Left lung (tissue), 14 donors: ENCODE measurements at places on chromosomes 12 and 14. TPM values are rescaled to one million over a fixed set of nuclear protein-coding genes. Genes with fewer than 3 reads are reported as not detected.
A peak's percentile ranks its signal among the peaks of the same experiment; 100 is the strongest.

GALNT4 gene
- total RNA-seq, result 8.9 TPM

SMCO3 gene
- 0.97 TPM for total RNA-seq

TMEM116 gene
- 24.6 TPM for total RNA-seq

GRCh38 chr14:89185919-89186855 is 230.8 kb downstream of the FOXN3 start:
- no peaks in the 10 kb centered on the region for H3K36me3 ChIP-seq
- H3K27ac ChIP-seq, result no peak overlapping the region
- H3K27me3 ChIP-seq, result no peaks in the 10 kb centered on the region
- DNase-seq, result no peak

DNA sequence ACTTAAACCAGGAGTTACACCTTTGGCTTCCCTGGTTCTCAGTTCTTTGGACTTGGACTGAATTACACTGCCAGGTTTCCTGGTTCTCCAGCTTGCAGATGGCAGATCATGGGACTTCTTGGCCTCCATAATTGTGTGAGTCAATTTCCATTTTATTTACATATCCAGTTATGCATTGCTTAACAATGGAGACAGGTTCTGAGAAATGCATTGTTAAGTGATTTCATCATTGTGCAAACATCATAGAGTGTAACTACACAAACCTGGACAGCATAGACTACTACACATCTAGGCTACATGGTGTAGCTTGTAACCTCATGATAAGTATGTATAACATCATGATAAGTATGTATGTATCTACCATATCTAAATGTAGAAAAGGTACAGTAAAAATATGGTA is 276.1 kb upstream of the BTG1 start:
- no peak overlapping the region for H3K27ac ChIP-seq
- DNase-seq, result no peak
- no peaks in the 10 kb centered on the region for H3K27me3 ChIP-seq
- no peaks in the 10 kb centered on the region for H3K36me3 ChIP-seq

GMFB gene
- 70.3 TPM for total RNA-seq

LMNTD1 gene
- not detected for total RNA-seq

ABCB9 gene
- total RNA-seq, result 4.5 TPM

GRCh38 chr12:54974279-54974678 is 10.3 kb downstream of the TESPA1 start:
- no peaks in the 10 kb centered on the region for H3K27me3 ChIP-seq
- no peaks in the 10 kb centered on the region for H3K36me3 ChIP-seq
- H3K4me3 ChIP-seq, result no peak overlapping the region

GPD1 gene
- 6.8 TPM for total RNA-seq

GRCh38 chr12:93944911-93945310 is 203.5 kb upstream of the PLXNC1 start:
- DNase-seq, result no peak
- no peaks in the 10 kb centered on the region for H3K27me3 ChIP-seq
- no peaks in the 10 kb centered on the region for H3K36me3 ChIP-seq
- H3K4me3 ChIP-seq, result no peak overlapping the region

GRCh38 chr12:109930028-109930800 is 30.1 kb downstream of the TCHP start:
- no peak overlapping the region for H3K4me3 ChIP-seq
- no peak for DNase-seq
- H3K27ac ChIP-seq, result no peak overlapping the region
- H3K36me3 ChIP-seq, result peaks cover 100% of the 10 kb centered on the region

BHLHE41 gene
- total RNA-seq, result 25.8 TPM

GCH1 gene
- 9.0 TPM for total RNA-seq

DNA sequence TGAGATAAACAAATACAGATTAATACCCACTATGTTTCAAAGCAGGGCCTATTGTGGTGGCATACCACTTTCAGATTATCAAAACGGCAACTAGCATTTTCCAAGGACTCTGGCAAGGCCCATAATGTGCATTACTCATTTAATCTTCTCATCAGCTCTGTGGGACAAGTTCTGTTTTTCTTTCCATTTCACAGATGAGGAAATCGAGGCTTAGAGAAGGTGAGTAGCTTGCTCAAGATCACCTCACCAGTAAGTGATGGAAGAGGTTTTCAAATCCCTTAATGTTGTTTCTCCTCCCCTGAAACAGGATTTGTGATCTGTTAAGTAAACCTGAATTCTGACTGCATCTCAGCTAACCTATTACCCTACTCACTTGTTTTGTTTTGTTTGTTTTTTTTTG is 3.9 kb upstream of the PYGL start:
- H3K4me1 ChIP-seq, result no peaks in the 10 kb centered on the region
- H3K27me3 ChIP-seq, result no peaks in the 10 kb centered on the region
- no peak overlapping the region for H3K27ac ChIP-seq
- no peak overlapping the region for H3K4me3 ChIP-seq
- DNase-seq, result no peak

GRCh38 chr12:110179291-110179690 is 55.1 kb downstream of the IFT81 start:
- no peak for DNase-seq
- H3K27ac ChIP-seq, result no peak overlapping the region
- H3K4me3 ChIP-seq, result no peak overlapping the region
- H3K4me1 ChIP-seq, result no peaks in the 10 kb centered on the region

KRT73 gene
- total RNA-seq, result not detected

NUBPL gene
- total RNA-seq, result 12.8 TPM

- H3K4me1 ChIP-seq, result peaks cover 32% of the 10 kb centered on the region
- DNase-seq, result no peak
- peak overlapping the region; percentile 88 for H3K4me3 ChIP-seq
Measured at GRCh38 chr12:132145334-132145733, 1.1 kb downstream of the NOC4L start.

DNA sequence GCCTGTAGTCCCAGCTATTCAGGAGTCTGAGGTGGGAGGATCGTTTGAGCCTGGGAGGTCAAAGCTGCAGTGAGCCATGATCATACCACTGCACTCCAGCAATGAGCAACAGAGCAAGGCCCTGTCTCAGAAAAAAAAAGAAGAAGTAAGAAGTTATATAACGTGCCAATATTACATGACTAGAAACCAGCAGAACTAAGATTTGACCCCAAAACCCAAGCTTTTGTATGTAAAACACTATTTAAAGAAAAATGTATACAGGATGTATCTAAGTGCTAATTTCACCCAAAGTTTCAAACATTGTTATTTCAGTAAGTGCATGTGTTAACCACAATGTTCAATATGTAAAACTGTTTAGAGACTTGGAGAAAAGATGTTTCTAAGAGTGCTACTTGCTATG is 94.7 kb downstream of the SLC5A8 start:
- H3K36me3 ChIP-seq, result no peaks in the 10 kb centered on the region
- no peak overlapping the region for H3K4me3 ChIP-seq
- H3K27me3 ChIP-seq, result no peaks in the 10 kb centered on the region
- no peak overlapping the region for H3K27ac ChIP-seq

SMOC1 gene
- 0.20 TPM for total RNA-seq

DPPA3 gene
- not detected for total RNA-seq

PKP2 gene
- total RNA-seq, result 1.5 TPM

ARMH4 gene
- total RNA-seq, result 2.0 TPM

GRCh38 chr12:93616584-93617101 is 44.2 kb downstream of the SOCS2 start:
- H3K27me3 ChIP-seq, result no peaks in the 10 kb centered on the region
- H3K4me1 ChIP-seq, result no peaks in the 10 kb centered on the region
- no peaks in the 10 kb centered on the region for H3K36me3 ChIP-seq
- H3K4me3 ChIP-seq, result no peak overlapping the region
- H3K27ac ChIP-seq, result no peak overlapping the region

DNA sequence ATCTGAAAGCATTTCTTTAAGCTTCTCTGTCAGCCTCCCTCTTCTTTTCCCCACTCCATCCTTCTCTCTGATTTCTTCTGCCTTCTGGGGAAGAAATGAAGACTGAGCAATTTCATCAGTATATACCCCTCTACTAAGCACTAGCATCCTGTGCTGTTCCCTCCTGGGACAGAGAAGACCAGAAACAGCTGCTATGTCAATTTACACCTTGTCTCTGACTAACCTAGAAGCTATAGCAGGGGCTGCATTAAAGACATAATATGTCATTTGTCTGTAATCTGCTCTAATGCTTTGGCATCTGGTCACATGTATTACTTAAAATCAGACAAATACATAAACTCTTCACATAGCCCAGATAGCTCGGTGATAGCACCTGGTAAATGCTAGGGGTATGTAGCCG is 296.9 kb downstream of the PAWR start:
- no peaks in the 10 kb centered on the region for H3K36me3 ChIP-seq
- no peak overlapping the region for H3K4me3 ChIP-seq
- H3K4me1 ChIP-seq, result no peaks in the 10 kb centered on the region
- DNase-seq, result no peak
- H3K27ac ChIP-seq, result no peak overlapping the region

- H3K4me1 ChIP-seq, result peaks cover 52% of the 10 kb centered on the region
- H3K27me3 ChIP-seq, result no peaks in the 10 kb centered on the region
- no peak for DNase-seq
Measured at GRCh38 chr12:15693228-15693911, 95.8 kb downstream of the EPS8 start.

DNA sequence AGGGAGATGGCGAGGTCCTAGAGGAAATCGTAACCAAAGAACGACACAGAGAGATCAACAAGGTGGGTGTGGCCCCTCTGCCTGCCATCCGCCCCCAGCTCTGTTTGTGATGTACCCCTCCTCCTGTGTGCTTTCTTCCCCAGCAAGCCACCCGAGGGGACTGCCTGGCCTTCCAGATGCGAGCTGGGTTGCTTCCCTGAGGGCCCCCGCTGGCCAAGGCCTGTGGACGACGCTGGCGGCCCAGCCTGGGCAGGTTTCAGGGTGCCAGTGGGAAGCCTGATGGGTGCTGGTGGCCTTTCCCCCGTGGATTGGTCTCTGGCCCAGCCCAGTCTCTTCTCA is 2.0 kb downstream of the ARL6IP4 start:
- H3K36me3 ChIP-seq, result peaks cover 59% of the 10 kb centered on the region
- DNase-seq, result no peak
- H3K4me1 ChIP-seq, result peaks cover 46% of the 10 kb centered on the region

DNA sequence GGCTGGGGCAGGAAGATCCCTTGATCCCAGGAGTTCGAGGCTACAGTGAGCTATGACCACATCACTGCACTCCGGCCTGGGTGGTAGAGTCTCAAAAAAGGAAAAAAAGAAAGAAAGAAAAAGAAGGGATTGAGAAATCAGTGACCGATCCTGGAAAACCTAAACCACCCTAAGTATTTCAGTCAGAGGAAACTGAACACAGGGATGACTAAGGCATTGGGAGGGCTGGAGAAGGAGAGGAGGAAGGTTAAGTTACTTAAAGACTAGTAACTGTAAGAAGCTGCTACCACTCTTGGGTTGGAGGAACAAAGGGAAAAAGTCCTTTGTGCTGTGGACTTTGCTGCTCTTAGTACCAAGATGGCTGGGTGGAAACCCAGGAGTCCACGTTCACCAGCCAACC is 10.6 kb downstream of the HHIPL1 start:
- no peak overlapping the region for H3K27ac ChIP-seq
- no peaks in the 10 kb centered on the region for H3K4me1 ChIP-seq
- peaks cover 41% of the 10 kb centered on the region for H3K27me3 ChIP-seq

SERPINA10 gene
- not detected for total RNA-seq

GRCh38 chr12:122013791-122014590 is 7.7 kb upstream of the BCL7A start:
- H3K27me3 ChIP-seq, result no peaks in the 10 kb centered on the region
- H3K27ac ChIP-seq, result no peak overlapping the region
- H3K36me3 ChIP-seq, result no peaks in the 10 kb centered on the region
- no peaks in the 10 kb centered on the region for H3K4me1 ChIP-seq

VDR gene
- total RNA-seq, result 32.1 TPM

AGAP2 gene
- total RNA-seq, result 5.8 TPM

NABP2 gene
- total RNA-seq, result 33.8 TPM

DBX2 gene
- not detected for total RNA-seq

DNA sequence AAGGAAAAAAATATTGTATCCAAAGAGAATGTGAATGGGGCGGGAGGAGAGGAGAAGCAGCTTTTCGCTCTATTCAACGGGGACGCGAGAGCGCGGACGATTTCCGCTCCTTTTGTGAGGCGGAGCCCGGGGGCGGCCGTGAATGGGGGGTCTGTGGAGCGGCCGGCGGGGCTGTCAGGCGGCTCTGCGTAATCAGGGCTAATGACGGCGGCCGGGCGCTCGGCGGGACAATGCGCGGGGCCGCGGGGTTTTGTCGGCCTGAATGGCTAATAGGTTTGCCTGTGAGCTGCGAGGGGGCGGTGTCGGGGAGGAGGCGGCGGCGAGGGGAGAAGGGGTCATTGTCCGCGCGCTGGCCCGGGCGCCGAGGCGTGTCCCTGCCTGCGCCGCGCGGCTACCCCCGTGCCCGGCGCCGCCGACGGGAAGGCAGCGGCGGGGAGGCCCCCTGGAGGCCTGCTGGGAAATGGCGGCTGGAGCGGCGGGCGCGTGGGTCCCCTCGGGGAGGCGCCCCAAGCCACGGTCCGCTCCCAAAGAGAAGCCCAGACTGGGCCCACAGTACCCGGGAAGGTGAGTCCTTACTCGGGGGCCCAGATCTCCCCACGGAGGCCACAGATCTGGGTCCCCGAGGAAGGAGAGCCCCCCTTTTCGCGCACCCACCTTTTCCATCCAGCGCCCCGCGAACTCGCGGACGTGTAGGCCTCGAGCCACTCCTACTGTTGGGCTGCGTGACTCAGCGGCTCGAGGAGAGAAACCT is 6.0 kb downstream of the SIX6 start:
- no peak overlapping the region for H3K27ac ChIP-seq
- no peaks in the 10 kb centered on the region for H3K4me1 ChIP-seq
- H3K36me3 ChIP-seq, result no peaks in the 10 kb centered on the region
- DNase-seq, result peak; percentile 48
- peaks cover 93% of the 10 kb centered on the region for H3K27me3 ChIP-seq

GLT1D1 gene
- total RNA-seq, result 1.0 TPM

DNA sequence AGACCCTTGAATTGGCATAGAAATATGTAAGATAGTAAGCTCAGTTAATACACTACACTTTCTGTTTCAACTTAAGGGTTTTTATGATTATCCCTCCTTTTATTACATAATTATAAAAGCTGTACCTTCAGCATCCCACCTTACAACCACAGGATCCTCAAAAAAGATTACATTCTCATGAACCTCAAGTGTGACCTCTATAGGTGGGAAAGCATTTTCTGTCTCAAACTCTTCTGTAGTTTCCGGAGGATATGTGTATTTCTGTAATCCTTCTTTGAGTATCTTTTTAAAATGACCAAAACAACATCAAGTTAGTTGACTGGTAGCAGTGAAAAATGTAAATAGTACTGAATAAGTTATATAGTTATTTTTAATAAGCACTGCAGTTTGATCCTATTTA is 75.9 kb downstream of the DNAI7 start:
- H3K4me3 ChIP-seq, result no peak overlapping the region
- no peaks in the 10 kb centered on the region for H3K27me3 ChIP-seq
- H3K27ac ChIP-seq, result no peak overlapping the region
- no peaks in the 10 kb centered on the region for H3K4me1 ChIP-seq

PMCH gene
- not detected for total RNA-seq

DNA sequence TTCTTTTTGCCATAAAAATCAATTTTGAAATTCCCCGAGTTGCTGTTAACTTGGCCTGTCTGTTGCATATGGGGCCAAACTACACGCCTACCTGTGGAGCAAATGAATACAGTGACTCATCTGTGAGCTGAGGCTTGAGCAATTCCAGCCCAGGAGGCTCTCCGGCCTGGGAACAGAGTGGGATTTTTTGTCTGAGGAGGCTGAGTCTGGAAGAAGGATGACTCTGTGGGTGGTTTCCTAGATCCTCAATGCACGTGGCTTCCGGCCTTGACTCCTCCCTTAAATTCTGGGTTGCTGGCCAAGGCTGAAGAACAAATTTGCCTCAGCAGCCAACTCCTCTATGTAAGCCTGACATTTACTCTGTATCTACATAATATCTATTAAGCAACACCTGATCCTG is 124.1 kb downstream of the SSPN start:
- no peaks in the 10 kb centered on the region for H3K27me3 ChIP-seq
- no peak overlapping the region for H3K4me3 ChIP-seq
- H3K36me3 ChIP-seq, result no peaks in the 10 kb centered on the region
- no peak for DNase-seq
- no peaks in the 10 kb centered on the region for H3K4me1 ChIP-seq

- no peaks in the 10 kb centered on the region for H3K27me3 ChIP-seq
- H3K36me3 ChIP-seq, result no peaks in the 10 kb centered on the region
- H3K4me3 ChIP-seq, result no peak overlapping the region
- H3K27ac ChIP-seq, result peak overlapping the region; percentile 71
Measured at GRCh38 chr12:1324910-1325309, 269.5 kb downstream of the FBXL14 start.
